Upper lobe of right lung (tissue), 1 donor: ENCODE measurements at places on chromosomes 3 and 15. TPM values are rescaled to one million over a fixed set of nuclear protein-coding genes. Genes with fewer than 3 reads are reported as not detected.

LARP6 gene
- total RNA-seq = 6.2 TPM

TOP2B gene
- 83.4 TPM for total RNA-seq

C3orf49 gene
- total RNA-seq = not detected

EXD1 gene
- not detected for total RNA-seq

LRRC3B gene
- total RNA-seq = 0.09 TPM

GOLGA8F gene
- total RNA-seq = not detected

ENTPD3 gene
- 3.7 TPM for total RNA-seq

SLC7A14 gene
- not detected for total RNA-seq

DNA sequence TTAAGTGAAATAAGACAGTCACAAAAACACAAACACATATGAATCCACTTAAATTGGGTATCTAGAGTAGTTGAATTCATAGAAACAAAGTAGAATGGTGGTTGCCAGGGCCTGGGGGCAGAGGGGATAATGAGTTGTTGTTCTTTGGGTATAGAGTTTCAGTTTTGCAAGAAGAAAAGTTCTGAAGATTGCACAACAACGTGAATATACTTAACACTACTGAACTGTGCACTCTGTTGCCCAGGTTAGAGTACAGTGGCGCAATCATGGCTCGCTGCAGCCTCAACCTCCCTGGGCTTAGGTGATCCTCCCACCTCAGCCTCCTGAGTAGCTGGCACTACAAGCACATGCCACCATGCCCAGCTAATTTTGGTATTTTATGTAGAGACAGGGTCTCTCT lies 14.9 kb downstream of the GRAMD2A start:
- DNase-seq = no peak

- DNase-seq = no peak
Observed at GRCh38 chr3:42375121-42375800, 35.1 kb downstream of the LYZL4 start.

GRCh38 chr15:77838595-77838994 lies 205.9 kb upstream of the LINGO1 start:
- peak; percentile 39 for DNase-seq

- peak; percentile 64 for DNase-seq
Observed at GRCh38 chr3:195040773-195041520, 230.0 kb downstream of the XXYLT1 start.

- no peak for DNase-seq
Observed at GRCh38 chr3:109387201-109387600, 49.9 kb upstream of the DPPA4 start.

DNA sequence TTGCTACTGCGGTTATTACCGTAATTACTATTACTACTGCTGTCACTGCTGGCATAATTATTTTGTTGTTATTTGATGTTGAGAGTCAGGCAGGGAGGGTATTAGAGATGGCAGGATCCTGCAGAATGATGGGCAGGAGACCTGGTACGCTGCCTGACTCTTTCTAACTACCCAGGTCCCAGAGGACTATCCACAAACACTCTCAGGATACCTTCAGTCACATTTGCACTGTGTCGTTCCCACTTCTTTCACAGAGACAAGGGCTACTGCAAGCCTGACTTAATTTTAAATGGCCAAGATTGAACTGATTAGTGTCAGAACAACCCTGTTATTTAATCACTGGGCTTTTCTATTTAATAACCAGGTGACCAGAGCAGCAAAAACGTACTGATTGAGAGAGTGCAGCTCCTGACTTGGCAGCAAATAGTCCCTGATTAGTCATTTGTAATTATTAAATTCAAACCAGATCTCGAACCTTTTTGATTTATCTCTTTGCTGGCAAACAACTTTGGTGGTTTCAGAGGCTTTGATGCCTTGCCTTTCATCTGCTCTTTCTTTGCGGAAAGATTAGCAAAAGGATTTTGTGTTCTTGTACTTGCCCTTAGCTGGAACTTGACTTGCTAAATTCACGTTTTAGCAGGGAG lies 88.8 kb upstream of the ARHGEF3 start:
- no peak for DNase-seq

DNA sequence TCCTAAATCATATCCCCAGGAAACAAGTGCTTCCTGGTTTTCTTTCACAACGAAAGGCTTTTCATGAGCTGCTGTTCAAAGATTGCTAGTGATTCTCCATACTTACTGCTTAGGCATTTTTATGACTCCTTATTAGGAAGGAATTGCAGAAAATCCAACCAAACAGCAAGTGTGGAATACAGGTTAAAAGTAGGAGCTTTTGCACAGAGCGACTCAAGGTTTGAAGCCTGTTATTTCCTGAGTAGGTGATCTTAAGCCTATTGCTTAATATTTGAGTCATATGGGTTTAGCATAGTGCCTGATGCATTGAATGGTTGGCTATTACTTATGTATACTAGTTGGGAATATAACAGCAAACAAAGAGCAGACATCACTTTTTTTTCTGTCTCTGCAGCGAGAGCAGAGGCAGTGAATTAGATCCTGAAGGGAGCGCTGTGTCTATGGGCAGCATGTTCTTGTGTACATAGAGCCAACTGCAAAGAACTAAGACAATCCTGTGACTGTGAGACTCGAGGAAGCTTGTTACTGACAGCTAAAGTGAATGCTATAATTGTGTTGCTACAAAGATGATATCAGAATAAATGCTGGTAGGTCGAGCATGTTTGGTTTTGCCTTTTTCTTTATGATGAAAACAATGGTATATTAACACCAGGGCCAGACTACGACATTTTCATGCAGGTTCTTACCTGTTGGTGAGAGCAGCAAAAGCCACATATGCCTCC lies 6.3 kb downstream of the TM4SF1 start:
- no peak for DNase-seq

- DNase-seq = peak; percentile 44
Observed at GRCh38 chr15:25179673-25180511, 225.1 kb downstream of the SNRPN start.

GRCh38 chr3:52007291-52007690 lies 11.6 kb upstream of the RPL29 start:
- no peak for DNase-seq

- DNase-seq = no peak
Observed at GRCh38 chr15:67922971-67923945, 83.4 kb upstream of the RNU6-1 start.

DNA sequence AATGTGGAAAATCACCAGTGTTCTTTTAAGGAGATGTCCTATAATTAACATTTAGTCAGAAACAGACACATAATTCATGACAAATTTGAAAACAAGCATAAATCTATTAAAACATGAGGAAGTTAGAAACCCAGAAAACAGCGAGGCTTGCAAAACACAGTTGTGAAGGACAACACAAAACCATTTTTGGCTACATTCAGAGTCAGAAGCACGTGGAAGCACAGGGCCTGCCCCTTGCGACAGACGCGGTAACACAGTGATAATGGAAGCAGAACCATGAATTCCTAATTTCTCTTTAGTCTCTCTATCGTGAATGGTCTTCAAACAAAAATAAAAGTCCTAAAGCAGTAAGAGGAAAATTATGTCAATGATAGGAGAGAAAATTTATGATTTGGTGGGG lies 12.2 kb downstream of the NCEH1 start:
- peak; percentile 77 for DNase-seq

GRCh38 chr15:92810418-92811138 lies 89.5 kb upstream of the CHD2 start:
- DNase-seq = peak; percentile 89

GRCh38 chr3:5768281-5768945 lies 580.9 kb downstream of the EDEM1 start:
- DNase-seq = no peak

- DNase-seq = no peak
Observed at GRCh38 chr15:60895986-60896385, 333.1 kb downstream of the RORA start.

DNA sequence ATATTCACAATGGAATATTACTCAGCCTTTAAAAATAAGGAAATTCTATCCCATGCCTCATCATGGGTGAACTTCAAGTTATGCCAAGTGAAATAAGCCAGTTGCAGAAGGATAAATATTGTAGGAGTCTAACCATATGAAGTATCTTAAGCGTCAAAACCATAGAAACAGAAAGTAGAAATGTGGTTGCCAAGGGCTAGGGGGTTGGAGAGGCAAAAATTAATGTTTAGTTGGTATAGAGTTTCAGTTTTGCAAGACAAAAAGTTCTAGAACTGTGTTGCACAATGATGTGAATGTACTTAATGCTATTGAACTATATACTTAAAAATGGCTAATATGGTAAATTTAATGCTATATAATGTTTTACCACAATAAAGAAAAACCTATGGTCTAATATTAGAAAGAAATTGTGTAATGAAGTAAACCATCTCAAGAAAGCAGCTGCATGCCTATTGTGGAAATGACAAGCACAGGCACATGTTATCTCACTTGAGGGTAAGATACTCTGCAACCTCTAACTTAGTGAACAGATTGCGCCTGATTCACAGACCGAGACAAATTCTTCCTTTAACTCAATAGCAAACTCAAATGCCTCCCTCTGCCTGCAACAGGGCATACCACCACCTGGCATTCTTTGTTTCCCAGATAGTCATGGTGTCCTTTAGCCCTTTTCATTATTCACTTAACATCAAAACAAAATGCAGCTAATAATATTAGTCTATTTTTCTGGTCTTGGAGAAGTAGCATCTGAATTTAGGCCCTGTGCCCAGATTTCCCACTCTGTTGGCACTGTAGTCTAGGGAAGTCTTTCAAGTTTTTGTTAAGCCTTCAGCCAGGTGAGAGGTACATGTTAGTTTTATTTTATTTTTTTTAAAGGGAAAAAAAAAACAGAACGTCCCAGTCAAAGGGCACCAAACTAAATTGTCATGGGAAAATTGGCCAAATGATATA lies 80.2 kb upstream of the ACP3 start:
- DNase-seq = no peak
